Left ventricle myocardium superior (tissue), 1 donor: ENCODE measurements at places on chromosomes 4 and X. TPM values are rescaled to one million over a fixed set of nuclear protein-coding genes. Genes with fewer than 3 reads are reported as not detected.

GRCh38 chr4:176758731-176759130 is 34.0 kb downstream of the VEGFC start:
- no peak for DNase-seq

PPBP gene
- 0.74 TPM for total RNA-seq

SLC39A8 gene
- 5.0 TPM for total RNA-seq

DRD5 gene
- not detected for total RNA-seq
